ENCODE measurements at places on chromosomes 2 and 18.

- no peak for DNase-seq
Observed at GRCh38 chr2:118678985-118679384, 168.5 kb downstream of the EN1 start.

GRCh38 chr2:74249406-74250122 is 51.1 kb downstream of the MTHFD2 start:
- no peak for DNase-seq

- DNase-seq, result no peak
Observed at GRCh38 chr18:77209587-77209986, 40.1 kb upstream of the GALR1 start.

- DNase-seq, result no peak
Observed at GRCh38 chr18:47373465-47373864, 122.0 kb upstream of the SKOR2 start.

GRCh38 chr18:76464281-76465259 is 30.5 kb downstream of the ZNF516 start:
- no peak for DNase-seq

All from BJ (cell line).